AG04449 (cell line): ENCODE measurements at places on chromosomes 13 and 19.

DNA sequence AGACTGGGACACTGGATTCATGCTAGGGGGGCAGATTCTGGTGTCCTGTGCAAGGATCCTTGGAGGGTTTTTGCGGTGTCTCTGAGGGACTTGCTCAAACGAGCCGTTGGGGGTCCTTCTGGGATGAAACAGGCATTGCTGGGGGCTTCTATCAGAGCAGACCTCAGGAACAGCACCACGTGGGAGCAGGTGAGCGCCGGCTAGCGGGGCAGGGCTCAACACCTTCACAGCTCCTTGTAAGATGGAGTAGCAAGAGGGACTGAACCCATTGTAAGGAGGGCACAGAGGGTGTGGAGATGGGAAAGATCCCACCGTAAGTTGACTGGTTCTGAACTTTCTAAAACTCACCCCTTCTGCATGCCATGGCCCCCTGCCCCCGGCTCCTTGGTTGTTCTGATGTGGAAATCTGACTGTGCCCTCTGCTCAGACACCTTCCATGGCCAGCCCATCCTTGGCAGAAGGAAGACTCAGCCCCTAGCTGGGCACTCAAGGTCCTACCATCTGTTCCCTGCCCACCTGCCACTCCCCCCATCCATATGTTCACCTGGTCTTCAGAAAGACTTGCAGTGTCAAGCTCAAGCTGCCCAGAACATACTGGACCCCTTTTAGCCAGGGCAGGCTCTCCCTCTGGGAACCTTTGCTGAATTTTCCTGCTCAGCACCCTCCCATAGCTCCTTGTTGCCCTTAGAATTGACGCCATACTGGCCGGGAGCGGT is 1.2 kb downstream of the SLC27A1 start:
- DNase-seq, result no peak

DNA sequence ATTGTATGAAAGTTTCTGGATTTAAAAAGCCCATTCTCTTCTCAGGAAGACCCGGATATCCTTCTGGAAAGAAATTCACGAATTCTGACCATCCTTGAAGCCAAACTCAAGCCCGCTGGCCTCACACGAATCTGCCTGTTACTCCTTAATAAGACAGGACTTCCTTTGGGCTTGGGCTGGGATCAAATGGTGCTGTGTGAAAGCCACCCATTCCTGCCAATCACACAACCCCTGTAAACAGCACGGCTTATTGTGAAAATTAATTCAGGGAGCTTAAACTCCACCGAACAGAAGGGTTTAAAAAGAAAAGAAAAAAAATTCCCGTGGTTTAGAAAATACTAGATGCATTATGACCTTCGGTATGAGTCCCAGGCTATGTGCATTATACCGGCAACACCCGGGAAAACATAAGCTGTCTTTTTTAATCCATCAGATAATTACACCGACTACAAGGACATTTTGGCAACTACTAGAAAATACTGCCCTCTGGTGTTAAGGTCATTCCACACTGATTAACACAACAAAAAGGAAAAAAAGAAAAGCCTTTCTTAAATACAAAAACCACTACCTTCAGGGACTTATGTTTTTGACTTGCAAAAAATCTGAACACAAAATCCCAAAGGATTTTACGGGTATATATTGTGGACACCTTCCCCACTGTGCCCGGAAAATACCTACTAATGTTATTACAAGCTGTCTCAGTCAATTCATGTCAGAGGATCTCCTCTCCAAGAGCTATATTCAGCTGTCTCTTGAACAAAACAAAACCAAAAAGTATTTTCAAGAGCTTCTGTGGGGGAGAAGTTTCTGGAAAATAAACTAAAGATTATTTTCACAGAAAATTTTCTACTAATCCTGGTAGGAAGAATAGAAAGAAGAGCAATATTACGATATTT is 76.0 kb upstream of the LSM14A start:
- no peak for DNase-seq

DNA sequence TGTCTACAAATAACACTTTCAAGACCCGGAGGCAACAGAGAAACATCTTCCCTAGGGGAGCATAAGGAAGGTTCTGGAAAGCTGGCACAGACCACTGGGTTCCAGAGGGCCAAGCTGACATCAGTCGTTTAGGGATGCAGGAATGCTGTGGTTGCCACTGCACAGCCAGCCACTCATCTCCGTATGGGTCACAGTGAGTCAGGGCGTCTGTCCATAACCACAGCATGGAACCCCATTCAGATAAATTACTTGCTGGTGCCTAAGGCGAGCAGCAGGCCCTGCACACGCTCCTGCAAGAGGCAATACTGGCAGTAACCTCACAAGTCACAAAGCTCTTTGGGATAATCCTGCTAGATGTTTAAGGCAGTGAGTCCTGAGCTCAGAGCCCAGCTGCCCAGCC is 140.9 kb upstream of the UBL3 start:
- DNase-seq, result peak; percentile 82

DNA sequence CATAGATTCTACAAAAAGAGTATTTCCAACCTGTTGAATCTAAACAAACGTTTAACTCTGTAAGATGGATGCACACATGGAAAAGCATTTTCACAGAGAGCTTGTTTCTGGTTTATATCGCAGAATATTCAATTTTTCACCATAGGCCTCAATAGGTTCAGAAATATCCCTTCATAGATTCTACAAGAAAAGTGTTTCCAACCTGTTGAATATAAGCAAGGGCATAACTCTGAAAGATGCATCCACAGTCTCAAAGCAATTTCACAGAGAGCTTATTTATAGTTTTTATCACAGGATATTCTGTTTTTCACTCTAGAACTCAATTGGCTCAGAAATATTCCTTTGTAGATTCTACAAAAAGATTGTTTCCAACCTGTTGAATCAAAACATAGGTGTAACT is 1483.6 kb downstream of the UQCRFS1 start:
- no peak for DNase-seq

DNA sequence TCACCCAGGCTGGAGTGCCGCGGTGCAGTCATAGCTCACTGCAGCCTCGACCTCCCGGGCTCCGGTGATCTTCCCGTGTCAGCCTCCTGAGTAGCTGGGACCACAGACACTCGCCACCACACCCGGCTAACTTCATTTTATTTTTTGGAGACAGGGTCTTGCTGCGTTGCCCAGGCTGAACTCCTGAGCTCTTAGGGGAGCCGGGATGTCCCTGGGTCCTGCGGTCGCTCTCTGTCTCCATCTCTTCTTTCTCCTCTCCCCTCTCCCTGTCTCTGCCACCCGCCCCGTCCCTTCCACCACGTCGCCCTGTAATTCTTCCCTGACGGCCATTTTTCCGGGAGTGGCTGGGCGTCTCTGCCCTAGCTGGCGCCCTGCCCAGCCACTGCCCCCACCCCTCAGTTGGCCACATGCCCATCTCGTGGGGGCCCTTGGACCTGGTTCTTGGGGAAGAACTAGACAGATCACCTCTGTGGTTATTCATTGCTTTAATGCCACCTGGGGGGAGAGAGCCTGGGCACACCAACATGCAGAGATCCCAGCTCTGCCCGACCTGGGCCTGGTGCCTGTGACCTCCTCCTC is 18.9 kb downstream of the ARID3A start:
- no peak for DNase-seq

DNA sequence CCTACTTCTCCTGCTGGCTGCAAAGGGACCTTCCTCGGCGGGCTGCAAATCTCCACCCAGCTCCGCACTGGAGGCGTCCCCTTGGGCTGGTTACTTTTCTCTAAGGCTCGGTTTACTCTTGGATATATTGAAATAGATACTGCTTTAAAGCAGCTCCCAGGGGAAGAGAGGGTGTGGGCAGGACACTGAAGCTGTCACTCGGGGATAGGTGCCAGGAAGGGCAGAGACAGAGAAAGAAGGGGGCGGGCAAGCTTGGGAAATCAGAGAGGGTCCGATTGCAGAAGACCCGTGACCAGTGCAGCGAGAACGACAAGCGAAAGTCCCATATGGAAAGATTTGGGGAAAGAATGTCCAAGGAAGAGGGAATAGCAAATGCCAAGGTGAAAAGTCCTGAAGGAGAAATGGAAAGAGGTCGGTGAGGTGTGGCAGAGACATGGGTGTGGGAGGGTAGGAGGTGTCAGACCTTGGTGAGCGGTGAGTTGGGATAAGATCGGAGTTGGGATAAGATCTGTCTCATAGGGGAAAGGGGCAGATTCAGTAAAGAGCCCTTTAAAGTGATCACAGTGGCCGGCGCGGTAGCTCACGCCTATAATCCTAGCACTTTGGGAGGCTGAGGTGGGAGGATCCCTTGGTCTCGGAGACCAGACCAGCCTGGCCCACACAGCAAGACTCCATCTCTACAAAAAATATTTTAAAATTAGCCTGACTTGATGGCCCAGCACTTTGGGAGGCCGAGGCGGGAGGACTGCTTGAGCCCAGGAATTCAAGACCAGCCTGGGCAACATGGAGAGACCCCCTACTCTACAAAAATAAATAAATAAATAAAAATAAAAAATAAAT is 618 bp downstream of the THSD8 start:
- DNase-seq, result no peak

- DNase-seq, result no peak
Observed at GRCh38 chr19:28933039-28933438, 279.9 kb downstream of the UQCRFS1 start.

DNA sequence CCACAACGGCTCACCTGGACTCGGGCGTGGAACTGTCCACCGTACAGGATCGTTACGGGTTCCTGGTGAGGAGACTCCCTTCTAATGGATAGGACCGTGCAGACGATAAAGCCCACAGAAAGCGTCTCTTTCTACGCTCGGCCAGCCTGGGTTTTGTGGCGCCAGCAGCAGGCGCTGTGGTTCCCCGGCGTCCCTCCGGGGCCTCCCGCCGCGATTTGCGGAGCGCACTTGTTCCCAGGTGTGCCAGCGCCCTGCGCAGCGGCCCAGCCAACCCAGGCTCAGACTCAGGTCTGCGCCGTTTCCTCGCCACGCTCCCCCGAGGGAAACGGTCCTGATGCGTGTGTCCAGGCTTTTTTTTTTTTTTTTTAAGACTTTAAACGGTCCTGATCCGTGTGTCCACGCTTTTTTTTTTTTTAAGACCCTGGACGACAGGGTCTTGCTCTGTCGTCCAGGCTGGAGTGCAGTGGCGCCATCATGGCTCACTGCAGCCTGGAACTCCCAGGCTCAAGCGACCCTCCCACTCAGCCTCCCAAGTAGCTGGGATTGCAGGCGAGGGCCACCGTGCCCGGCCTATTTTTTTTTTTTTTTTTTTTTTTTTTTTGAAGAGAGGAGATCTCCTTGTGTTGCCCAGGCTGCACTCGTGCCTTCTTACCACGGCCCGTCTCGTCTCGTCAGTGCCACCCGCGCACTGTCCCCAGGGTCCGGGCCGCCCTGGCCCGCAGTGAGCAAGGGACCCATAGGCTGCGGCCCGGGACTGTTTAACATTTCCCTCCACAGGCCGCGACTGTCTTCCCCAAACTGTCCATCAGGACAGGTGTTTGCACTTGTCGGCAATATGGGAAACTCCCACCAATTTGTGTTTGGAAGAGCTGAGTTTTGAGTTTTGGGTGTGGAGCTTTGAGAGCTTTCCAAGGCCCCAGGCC is 23.8 kb downstream of the GJA3 start:
- DNase-seq, result no peak

- no peak for DNase-seq
Observed at GRCh38 chr13:32446773-32447465, 19.0 kb upstream of the N4BP2L1 start.

- no peak for DNase-seq
Observed at GRCh38 chr19:21699197-21699596, 68.2 kb downstream of the ZNF100 start.

GRCh38 chr13:113548778-113549621 is 35.6 kb upstream of the TFDP1 start:
- no peak for DNase-seq

- no peak for DNase-seq
Observed at GRCh38 chr13:68834375-68834774, 1273.3 kb upstream of the ATXN8OS start.

GRCh38 chr19:5307655-5308054 is 33.0 kb downstream of the PTPRS start:
- DNase-seq, result no peak

DNA sequence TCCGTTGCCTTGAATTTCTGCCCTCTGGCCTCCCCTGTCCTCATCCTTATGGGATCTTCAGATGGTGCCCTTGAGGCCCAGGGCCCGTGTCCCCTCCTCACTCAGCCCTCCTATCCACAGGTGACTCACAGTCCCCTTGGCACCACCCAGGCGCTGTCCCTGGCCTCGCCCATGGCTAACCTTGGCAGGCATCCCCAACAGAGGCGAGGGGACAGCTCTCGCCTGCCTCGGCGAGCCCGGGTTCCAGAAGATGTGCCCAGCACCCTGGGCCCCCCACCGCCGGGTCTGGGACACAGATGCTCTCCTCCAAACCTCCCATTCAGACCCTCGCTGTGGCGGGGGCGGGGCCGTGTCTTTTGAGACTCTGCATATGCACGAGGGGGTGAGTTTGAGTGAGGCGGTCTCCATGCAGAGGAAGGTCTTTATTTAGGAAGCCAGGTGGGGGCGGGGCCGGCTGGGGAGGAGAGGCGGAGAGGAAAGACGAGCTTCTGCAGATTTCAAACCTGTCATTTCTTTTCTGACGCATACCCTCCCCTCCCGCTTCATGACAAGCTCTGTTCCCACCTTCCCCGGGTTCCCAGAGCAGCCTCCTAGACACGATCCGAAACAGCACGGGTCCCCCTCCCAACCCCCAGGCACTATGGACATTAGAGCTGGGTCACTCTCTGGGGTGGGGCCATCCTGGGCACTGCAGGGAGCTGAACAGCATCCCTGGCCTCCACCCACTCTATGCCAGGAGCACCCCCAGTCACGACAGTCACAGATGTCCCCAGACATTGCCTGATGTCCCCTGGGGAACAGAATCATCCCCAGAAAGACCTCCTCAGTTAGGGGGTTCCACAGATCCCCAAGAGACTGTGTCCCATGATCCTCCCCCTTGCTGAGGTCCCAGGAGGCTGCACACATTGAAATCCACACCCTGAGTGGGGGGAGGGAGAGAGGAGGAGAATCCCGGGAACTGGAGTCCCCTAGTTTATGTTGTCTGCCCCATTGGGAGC is 48.5 kb downstream of the GNG7 start:
- DNase-seq, result no peak

DNA sequence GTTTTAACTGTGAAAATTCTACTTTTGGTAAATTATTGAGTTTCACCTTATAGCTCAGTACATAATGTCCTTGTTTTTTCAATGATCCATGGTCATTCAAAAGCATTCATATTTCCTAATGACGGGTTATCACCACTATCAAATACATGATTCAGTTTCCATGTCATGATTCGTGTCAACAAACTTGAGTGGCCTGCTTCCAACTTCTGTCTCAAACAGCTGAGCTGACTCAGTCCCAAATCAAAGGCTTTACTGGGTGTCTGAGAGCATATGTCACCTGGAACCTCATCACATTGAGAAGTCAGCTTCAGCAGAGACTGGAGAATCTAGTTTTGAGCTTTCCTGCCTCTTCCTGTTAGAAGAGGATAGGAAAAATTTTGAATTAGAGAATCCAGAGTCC is 40.3 kb upstream of the SGCG start:
- no peak for DNase-seq
